ENCODE measurements at places on chromosomes 2 and 18. TPM values are rescaled to one million over a fixed set of nuclear protein-coding genes. Genes with fewer than 3 reads are reported as not detected.

ANKRD30BL gene
- not detected for total RNA-seq

ERFE gene
- total RNA-seq = 0.34 TPM

MBD2 gene
- 21.6 TPM for total RNA-seq

PDE11A gene
- 0.33 TPM for total RNA-seq

TRIM54 gene
- not detected for total RNA-seq

CYS1 gene
- total RNA-seq = 1.5 TPM

EGR4 gene
- total RNA-seq = not detected

GPR35 gene
- 0.36 TPM for total RNA-seq

ALPP gene
- total RNA-seq = not detected

SUMO1 gene
- 131 TPM for total RNA-seq

DNAJC5G gene
- not detected for total RNA-seq

SLC4A3 gene
- total RNA-seq = 4.1 TPM

VWC2L gene
- total RNA-seq = not detected

RMDN2 gene
- total RNA-seq = 7.7 TPM

B4GALT6 gene
- total RNA-seq = 6.9 TPM

LBX2 gene
- total RNA-seq = 4.1 TPM

TRABD2A gene
- 2.8 TPM for total RNA-seq

G6PC2 gene
- not detected for total RNA-seq

STAT4 gene
- total RNA-seq = 0.67 TPM

KCNK3 gene
- total RNA-seq = 0.36 TPM
